8988T (cell line): ENCODE measurements at places on chromosomes 2 and 18.

- DNase-seq = no peak
Measured at GRCh38 chr2:39663187-39663930, 2.4 kb upstream of the TMEM178A start.

GRCh38 chr2:62199392-62200125 lies 3.6 kb downstream of the B3GNT2 start:
- no peak for DNase-seq

- no peak for DNase-seq
Measured at GRCh38 chr2:95069465-95069864, 44.0 kb downstream of the MAL start.

DNA sequence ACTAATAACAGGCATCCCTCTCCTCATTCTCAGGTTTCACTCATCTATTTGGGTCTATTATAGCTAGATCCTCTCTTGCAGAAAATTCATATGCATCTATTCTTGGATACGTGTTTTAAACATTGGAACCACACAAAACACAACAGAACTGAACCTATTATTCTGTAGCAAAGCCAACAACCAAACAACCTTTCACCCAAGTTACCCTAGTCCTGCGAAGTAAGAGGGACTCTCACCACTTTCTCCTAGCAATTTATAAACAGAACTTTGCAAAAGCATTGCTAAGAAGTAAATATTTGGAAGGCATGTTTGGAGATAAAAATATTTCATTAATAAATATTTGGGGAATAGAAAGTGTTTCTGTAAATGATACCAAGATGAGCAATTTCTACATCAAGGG lies 20.4 kb upstream of the SH3BP4 start:
- DNase-seq = no peak

DNA sequence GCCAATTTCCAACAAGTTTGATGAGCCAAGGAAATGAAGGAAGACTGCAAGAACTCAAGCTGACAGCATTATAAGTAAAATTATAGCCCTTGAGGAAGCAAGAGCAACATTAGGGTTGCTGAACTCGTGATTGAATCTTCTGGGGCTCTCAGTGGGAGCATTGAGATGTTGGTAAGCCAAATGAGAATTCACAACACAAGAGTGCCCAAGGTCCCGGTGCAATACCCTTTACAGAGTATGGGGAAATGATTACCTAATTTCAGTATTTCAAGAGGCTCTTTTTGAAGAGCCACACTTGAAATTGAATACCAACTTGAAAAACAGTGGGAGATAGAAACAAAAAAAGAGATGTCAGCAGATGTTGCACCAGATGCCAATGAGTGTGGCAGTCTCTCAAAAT lies 554.5 kb downstream of the STK39 start:
- no peak for DNase-seq

DNA sequence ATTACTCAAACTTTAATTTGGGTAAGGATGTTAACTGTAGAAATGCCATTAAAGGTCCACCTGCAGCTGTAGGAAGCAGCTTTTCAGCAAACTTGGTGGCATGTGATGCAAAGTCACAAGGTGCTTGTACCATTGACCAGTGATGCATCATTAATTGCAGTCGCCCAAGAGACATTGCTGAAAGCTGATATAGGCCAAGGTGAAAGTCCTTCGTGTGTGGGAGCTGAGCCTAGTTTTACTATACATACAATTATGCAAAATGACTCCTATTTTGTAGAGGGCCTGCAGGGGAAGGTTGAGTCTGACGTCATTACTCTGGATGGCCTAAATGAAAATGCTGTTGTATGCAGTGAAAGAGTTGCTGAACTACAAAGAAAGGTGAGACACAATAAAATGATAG lies 40.5 kb downstream of the ALMS1 start:
- no peak for DNase-seq

DNA sequence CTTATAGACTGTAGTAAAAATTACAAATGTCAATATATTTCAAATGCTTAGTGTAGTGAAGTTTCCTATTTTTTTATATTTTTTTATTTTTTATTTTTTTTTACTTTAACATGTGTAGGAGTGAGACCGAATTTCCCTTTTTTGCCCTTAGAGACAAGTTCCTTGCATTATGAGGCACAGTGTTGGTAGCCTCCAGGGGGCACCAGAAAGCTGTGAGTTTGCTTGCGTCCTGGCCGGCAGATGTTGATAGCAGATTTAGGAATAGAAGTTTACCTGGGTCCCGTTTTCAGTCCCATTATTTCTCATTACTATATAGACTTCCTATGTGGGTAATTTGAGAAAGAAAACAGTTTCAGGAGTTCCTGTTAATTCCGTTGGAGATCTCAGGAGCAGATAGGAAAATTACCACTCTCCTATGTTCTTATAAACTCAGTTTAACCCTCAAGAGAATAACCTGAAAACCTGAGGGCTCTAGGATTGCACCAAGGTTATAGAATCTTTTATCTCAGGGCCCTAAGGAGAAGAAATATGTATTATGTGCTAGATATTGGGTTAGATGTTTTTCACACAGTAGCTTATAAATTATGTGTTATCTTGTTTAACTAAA lies 157.5 kb upstream of the SESTD1 start:
- no peak for DNase-seq

- DNase-seq = no peak
Measured at GRCh38 chr2:157927155-157927554, 51.0 kb upstream of the ACVR1 start.

DNA sequence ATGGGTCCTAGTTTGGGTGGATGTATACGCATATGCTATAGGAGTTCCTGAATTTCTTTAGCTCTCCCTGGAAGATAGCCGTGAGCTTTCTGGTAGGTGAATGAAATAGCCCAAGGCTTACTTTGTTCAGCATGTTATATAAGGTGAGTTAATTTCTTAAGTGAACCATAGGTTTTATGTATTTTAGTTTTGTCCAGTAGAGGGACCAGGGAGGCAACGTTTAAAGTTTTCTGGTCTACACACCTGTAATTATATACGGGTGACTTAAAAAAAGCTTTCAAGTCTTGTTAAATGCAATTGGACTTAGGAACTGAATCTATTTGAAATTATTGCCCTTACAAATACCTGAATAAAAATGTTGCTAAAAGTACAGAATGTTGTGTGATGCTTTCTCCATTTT lies 402.5 kb upstream of the DDX18 start:
- no peak for DNase-seq

GRCh38 chr2:54520687-54521086 lies 64.6 kb downstream of the SPTBN1 start:
- no peak for DNase-seq

DNA sequence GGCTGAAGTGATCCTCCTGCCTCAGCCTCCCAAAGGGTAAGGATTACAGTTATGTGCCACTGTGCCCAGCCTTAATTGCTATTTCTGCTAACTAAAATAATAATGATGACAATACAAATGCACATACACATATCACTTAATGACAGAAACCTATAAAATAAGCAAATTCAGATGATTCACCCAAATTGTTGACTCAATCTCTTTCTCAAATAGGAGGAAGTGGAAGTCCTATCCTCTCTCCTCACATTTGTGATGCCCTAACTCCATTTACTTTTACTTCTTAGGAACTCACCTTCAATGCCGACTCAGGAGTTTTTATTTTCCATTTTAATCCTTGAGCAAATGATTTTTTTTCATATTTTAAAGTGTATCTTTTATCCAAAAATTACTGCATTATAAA lies 24.5 kb upstream of the RAPH1 start:
- DNase-seq = no peak

GRCh38 chr2:1374287-1374686 lies 39.0 kb upstream of the TPO start:
- DNase-seq = no peak

DNA sequence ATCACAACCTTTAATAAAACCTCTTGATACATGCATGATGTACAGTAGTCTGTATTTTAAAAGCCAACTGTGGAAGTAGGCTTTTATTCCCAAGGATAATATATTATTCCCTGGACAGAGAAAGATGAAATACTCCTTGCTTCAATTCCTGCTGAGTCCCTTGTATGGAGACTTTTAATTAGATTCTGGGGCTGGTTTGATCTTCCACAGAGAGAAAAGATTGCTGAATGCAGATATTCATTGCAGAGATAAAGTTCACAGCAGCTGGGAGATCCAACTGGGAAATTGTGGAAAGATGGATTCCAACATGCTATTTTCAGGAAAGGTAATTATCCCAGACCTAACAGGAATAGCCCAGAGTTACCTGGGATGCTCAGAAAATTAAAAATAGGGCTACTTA lies 607.0 kb upstream of the HS6ST1 start:
- DNase-seq = no peak

DNA sequence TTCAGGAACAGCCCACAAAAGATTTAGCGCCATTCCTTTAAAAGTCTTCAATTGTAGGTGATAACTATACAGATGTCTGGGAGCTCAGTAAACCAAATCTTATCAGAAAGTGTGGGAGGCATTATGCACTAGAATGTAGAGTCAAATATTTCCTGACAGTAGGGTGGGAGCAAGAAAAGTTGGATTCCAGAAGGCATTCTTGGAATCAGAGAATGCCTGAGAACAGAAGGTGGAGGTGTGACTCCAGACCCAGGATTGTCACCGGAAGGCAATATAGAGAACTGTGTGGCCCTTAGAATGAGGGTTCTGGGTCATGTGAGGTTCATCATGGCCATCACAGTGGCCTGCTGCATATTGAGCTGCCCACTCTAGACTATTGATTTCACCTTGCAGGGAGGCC lies 90.0 kb downstream of the SETBP1 start:
- DNase-seq = no peak

DNA sequence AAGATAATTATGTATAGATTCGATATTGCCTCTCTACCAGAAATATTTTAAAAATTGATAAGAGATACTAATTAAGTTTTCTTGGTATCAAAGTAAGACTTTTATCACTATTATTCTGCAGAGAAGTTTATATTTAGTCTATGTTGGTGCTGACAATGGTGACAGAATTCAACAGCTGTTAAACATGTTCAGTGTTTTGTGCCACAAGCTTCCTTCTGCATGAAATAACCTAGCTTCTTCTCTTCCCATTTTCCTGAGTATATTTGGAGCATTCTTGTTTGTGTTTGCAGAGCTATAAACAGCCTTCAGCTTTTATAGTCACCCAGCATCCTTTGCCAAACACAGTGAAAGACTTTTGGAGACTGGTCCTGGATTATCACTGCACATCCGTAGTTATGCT lies 229.2 kb upstream of the RAB12 start:
- no peak for DNase-seq

DNA sequence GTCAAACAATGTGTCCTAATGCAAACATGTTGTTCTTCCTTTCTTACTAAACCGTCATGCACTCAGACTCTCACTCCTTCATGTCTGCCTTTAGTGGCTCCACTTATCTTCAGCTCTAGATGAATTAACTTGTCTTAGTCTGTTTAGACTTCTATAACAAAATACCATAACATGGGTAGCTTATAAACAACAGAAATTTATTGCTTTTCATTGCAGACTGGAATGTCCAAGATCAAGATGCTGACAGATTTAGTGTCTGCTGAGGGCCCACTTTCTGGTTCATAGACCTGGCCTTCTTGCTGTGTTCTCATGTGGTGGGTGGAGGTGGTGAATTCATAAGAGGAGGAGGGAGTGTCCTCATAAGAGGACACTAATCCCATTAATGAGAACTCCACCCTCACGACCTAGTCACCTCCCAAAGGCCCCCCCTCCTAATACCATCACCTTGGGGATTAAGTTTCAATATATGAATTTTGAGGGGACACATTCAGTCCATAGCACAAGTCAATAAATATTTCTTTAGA lies 32.3 kb downstream of the RALBP1 start:
- no peak for DNase-seq

DNA sequence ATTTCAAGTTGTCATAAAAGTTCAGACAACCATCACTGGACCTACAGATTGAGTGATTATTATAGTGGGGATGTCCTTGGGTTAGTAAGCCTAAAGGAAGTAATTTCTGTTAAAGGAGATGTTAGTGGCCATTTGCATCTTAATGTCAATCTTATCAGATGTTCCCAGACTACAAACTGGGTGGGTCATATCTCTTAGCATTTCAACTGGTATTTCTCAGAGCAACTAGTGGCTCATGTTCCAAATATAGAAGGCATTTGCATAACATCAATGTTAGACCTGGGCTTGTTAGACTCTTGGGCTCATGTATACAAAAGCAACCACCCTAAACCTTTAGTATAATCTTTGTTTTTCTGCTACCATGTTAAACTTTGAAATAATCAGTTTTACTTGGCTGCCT lies 17.9 kb downstream of the PLEKHA3 start:
- no peak for DNase-seq

DNA sequence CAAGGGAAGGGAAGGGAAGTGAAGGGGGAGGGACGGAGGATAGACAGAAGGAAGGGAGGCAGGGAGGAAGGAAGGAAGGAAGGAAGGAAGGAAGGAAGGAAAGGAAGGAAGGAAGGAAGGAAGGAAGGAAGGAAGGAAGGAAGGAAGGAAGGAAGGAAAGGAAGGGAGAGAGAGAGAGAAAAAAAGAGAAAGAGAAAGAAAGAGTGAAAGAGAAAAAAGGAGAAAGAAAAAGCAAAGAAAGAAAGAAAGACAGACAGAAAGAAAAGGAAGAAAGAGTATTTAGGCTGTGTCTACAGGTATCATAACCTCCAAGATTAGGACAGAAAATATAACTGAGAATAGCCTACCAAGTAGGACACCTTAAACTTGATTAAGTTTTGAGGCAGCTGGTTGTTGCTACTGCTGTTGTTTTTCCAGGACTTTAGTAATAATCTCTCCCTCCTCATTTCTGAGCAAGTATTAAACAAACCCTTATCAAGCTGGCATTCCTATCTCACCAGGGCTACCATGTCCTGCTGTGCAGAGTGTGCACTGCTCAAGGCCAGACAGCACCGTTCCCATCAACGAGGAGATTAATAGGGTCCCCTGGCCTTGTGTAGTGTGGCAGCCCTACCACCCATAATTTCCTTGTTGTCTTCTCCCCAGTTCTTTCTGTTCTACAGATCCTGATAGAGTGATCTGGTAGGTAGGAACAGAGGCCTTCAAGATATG lies 90.5 kb upstream of the FHL2 start:
- no peak for DNase-seq

DNA sequence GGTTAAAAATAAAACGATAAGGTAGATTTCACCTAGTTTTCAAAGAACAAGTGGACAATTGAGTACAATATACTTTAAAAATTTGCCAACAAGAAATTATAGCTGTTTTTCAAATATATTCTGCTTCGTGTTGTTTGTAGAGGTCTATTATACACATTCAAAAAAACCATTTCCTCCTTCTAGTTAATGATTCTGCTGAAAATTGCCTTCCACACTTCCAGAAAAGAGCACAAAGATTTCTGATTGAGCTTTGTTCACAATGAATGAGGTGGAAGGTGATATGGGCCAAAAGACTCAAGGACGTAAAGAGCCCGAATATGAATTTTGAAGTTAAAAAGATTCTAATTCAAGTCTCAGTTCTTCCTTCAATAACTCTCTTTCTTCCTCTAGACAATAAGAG lies 277.0 kb upstream of the SESTD1 start:
- DNase-seq = no peak
